NCI-H187 (cell line): ENCODE measurements at places on chromosomes 1 and 21.

DNA sequence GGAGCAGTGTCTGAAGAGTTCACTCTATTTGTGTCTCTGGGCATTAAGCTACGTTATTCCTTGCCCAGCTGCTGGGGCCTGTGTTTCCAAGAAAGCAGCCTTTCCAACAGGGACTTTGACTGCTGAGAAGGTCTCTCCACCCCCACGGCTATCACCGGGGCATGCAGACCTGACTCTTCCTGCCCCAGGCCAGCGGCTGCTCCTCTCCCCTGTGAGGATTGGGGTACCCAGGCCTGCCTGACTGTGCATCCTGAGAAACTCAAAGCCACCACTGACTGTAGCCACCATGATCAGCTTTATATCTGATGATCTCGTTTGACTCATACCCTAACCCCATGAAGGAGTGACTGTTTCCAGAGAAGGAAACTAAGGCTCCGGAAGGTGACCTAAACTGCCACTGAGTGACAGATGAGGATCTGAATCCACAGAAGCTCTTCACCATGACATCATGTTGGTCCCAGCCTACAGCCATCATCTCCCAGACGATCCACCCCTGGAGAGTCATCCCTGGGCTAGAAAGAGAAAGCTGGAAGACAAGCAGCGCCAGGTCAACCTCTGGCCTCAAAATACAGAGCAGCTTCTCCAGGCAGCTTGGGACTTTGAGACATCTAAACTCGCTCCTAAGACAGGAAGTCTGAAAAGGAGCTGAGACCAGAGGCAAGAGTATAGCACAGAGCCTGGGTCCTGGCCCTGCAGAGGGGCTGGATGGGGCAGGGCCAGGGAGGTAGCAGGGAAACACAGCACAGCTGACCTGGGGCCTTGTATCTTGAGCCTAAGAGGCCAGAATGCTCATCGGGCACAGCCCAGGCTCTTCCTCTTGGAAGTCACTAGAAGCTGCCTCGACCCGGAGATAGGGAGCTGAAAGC is 244.0 kb upstream of the VAMP3 start:
- no peak for DNase-seq

GRCh38 chr21:34857122-34857713 is 188.4 kb downstream of the CLIC6 start:
- no peak for DNase-seq

GRCh38 chr1:193486671-193487229 is 300.3 kb upstream of the B3GALT2 start:
- no peak for DNase-seq

GRCh38 chr1:214146523-214146922 is 134.4 kb upstream of the SMYD2 start:
- DNase-seq: no peak

- DNase-seq: no peak
Observed at GRCh38 chr1:155003766-155004351, 1.3 kb downstream of the ZBTB7B start.

GRCh38 chr1:39926343-39926793 is 24.7 kb upstream of the MYCL start:
- DNase-seq: no peak

- no peak for DNase-seq
Observed at GRCh38 chr1:54580856-54581550, 33.0 kb downstream of the ACOT11 start.

DNA sequence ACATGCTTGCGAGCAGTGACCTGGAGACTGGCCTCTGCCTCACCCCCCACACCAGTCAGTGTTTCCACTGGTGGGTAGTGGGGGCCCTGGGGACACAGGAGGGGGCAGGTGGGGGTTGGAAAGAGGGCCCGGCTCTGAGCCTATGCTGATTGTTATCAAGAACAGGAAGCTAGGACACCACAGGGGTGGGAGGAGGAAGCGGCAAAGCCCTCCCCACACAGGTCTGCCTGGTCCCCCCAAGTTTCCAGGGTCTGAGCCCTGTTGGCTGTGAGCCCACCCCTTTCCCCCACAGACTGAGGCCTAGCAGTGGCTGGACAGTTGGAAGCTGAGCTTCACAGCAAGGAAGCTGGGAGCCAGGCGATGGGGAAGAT is 1.6 kb upstream of the PTPN7 start:
- no peak for DNase-seq

DNA sequence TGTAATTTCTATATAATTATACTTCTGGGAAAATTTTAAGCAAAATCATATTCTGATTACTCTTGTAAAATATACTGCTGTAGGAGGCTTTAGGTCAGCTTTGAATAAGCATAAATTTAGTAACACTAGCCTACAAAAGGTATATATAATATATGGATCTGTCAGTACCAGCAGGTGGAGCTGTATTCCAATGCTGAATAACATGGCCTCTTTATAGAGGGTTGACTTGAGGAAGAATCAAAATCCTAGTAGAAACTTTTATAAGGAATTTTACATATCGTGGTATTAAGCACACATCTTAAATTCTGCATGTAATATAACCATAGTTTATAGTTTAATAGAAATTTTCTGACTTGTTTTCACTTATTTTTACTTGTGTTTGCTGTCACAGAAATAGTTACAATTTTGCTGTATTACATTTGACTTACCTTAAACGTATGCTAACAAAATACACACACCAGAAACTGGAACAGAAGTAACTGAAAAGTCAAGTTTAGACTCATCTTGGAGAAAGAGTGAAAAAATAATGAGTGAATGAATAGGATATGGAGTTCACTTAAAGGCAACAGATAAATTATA is 79.3 kb downstream of the HMCN1 start:
- peak; percentile 31 for DNase-seq

GRCh38 chr21:34783815-34784214 is 115.0 kb downstream of the CLIC6 start:
- DNase-seq: no peak

- no peak for DNase-seq
Observed at GRCh38 chr1:20108366-20109123, 10.8 kb downstream of the PLA2G2D start.

DNA sequence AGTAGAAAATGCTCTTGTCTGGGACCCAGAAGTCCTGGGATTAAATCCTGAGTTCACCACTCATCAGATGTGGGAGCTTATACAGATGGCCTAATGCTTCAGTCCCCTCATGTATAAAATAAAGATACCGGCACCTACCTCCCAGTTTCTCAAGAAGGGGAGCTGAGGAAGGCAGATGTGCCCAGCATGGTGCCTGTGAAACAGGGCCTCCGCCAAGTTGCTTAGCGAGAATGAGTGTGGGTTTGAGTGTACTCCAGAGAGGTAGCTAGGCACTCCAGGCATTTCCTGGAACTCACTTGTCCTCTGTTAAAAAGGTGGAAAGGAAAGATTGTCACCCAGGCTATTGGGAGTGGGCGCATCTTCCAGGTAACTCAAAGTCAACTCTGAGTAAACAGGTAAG is 37.8 kb downstream of the IER5 start:
- DNase-seq: no peak

GRCh38 chr1:61241411-61241838 is 159.1 kb downstream of the NFIA start:
- no peak for DNase-seq

DNA sequence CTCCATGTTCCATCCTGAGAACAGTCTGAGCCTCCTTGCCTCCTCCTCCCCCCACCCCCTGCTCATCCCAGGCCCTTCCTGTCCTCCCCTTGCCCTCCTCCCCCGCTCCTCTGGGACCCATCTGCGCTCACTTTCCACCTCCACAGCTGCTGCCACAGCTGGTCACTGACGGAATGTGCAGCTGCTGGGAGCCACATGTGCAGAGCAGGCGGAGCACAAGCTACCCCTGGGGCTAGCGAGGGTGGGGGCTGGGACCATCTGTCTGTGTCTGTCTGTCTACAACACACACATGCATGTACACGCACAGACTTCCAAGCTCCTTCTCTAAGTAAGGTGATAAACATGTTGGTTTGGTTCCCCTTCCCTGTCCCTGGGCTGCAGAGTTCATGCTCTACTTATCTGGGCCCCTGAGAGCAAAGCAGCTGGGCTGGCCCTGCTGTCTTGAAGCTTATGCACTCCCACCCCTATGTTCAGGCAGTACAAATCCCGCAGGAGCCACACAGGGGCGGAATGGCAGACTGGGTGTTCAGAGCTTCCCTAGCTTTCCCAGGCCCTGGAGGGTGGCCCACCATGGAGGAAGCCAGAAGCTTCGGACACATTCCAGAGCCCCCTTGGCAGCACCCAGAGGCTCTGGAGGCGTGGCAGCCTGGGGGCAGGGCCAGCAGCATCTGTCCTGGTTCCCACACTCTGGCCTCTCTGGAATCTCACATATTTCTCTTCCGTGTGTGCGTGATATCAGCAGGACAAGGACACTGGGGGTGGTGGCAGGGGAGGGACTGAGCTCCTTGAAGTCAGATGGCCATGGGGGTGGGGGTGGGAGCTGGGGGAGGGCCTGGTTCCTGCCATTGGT is 7.0 kb upstream of the HEYL start:
- DNase-seq: no peak

- no peak for DNase-seq
Observed at GRCh38 chr1:182561456-182561855, 27.6 kb downstream of the RNASEL start.

DNA sequence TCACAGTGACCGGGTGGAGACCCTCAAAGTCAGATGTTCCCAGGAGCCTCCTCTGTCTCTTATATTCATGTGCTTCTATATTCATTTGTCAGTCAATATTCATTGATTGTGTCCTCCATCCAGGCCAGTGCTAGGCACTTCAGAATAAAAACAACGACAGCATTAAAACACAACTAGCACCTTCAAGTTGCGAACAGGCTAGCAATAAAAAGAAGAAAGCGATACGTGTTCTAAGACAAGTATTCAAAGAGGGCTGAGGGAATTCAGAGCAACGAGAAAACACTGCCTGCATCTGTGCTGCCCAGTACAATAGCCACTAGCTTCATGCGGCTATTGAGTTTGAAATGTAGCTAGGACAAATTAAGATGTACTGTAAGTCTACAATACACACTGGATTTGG is 138.0 kb downstream of the PLXNA2 start:
- no peak for DNase-seq

DNA sequence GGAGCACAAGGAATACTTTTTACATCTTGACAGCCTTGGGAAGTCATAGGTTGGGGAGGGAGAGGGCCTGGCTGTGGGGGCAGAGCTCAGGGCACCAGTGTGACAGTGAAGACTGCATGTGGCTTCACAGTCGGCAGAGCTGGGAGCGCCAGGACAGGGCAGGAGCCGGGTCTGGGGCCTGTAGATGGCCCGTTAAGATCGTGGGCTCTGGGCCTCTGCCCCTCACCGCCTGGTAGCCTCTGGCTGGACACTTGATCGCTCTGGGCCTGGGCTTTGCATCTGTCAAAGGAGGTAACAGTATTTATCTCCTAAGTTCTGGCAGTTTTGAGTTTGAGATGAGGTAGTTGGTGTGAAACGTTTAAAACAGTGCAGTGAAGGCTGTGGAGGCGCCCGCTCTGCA is 4.8 kb downstream of the SLX9 start:
- DNase-seq: no peak

GRCh38 chr21:27423906-27424595 is 457.2 kb upstream of the ADAMTS5 start:
- no peak for DNase-seq

GRCh38 chr1:116919802-116920201 is 10.1 kb downstream of the PTGFRN start:
- DNase-seq: no peak

GRCh38 chr21:44932408-44933181 is 7.2 kb upstream of the SLX9 start:
- no peak for DNase-seq

- DNase-seq: no peak
Observed at GRCh38 chr1:43235040-43235439, 34.7 kb upstream of the TMEM125 start.

GRCh38 chr1:110056776-110057175 is 13.7 kb downstream of the ALX3 start:
- DNase-seq: no peak

DNA sequence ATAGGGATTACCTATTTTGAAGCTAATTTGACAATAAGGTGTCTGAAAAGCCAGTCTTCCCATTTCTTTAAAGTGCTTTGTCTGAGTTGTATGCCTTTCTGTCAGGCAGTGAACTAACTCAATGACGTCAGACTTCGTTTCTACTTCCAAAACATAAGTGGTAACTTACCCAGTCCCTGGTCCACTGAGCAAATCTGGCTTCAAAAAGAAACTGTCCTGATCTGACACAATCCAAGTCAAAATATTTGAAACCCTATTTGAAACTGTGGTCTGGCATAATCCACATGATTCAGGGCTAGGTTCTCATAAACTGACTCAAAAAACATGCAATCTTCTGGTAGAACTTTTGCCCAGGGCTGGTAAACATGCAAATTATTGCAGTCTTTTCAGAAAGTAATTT is 34.0 kb downstream of the DIRAS3 start:
- no peak for DNase-seq

DNA sequence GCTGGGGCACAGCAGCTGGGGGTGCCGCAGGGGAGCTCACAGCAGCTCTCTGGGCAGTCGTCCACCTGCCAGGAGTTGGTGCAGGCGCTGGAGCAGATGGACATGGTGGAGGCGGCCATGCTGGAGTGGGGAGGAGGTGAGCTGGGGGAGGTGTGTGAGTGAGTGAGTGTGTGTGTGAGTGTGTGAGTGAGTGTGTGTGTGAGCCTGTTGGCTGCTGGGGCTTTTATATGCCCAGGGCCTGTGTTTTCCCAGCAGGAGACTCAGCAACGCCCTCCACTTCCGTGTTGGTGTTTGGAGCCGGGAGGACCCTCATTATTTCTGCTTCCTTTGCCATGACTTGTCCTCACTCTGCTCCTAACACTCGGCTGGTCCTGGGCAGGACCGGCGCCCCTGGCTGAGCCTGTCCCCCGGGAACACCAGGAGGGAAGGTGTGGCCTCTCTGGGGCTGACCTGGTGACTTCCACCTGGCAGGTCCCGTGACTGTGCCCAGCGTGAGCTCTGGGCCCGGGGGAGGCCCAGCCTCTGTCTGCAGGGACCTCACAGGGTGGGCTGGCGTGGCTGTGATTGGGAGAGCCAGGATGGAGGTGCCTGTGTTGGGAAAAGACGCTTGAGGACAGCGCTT is at the start of gene KRTAP10-2:
Gene KRTAP10-2 (minus strand): TSS at position 166 of the 622 bp plus-strand sequence. CDS start 47 bp downstream, at position 119.
- DNase-seq: no peak

GRCh38 chr1:206581571-206581981 is 30.7 kb downstream of the EIF2D start:
- no peak for DNase-seq

DNA sequence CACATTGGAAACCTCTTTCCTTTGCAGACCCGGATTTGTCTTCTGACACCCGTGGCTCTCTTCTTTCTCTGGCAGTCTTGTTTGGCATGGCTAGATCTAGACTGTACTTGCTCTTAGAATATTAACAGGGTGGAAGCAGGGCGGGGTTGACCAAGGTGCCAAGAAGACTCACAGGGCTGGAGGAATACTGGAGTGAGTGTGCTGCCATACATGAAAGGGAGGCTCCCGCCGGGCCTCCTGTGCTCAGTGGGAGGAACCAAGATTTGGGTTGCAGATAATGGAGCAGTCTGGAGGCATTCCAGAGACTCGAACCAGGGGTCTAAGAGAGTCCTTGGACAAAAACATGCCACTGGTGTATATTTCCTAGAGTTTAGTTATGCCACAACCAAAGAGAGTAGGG is 27.6 kb upstream of the SNX27 start:
- no peak for DNase-seq

- no peak for DNase-seq
Observed at GRCh38 chr1:212440419-212440818, 7.7 kb downstream of the NENF start.
